ENCODE measurements at places on chromosomes 5 and 9. TPM values are rescaled to one million over a fixed set of nuclear protein-coding genes. Genes with fewer than 3 reads are reported as not detected.
A peak's percentile ranks its signal among the peaks of the same experiment; 100 is the strongest.

GRCh38 chr9:127506814-127507750 lies 55.8 kb downstream of the LRSAM1 start:
- peak; percentile 80 for DNase-seq

- DNase-seq, result no peak
These were observed 111.3 kb downstream of the EGFLAM start for GRCh38 chr5:38369692-38370091.

GRCh38 chr5:54645882-54646355 lies 128.4 kb downstream of the SNX18 start:
- no peak for DNase-seq

GRCh38 chr5:39427229-39427628 lies 2.4 kb upstream of the DAB2 start:
- DNase-seq, result no peak

- DNase-seq, result no peak
These were observed 50.9 kb downstream of the RXRA start for GRCh38 chr9:134377143-134377484.

Gene RUFY1
- 36.6 TPM for total RNA-seq

Gene PRRC2B
- total RNA-seq, result 148 TPM

Gene FOXI1
- not detected for total RNA-seq

All from posterior vena cava (tissue), 2 donors.